ENCODE measurements at places on chromosomes 2 and 18. TPM values are rescaled to one million over a fixed set of nuclear protein-coding genes. Genes with fewer than 3 reads are reported as not detected.

The CFAP65 gene
- not detected for total RNA-seq

The C2orf92 gene
- total RNA-seq: 13.5 TPM

The ANTXR1 gene
- total RNA-seq: not detected

The KCNF1 gene
- not detected for total RNA-seq

The PJVK gene
- total RNA-seq: 3.8 TPM

The HOXD12 gene
- not detected for total RNA-seq

The FKBP1B gene
- total RNA-seq: 0.27 TPM

The C2orf76 gene
- 9.0 TPM for total RNA-seq

The PTRHD1 gene
- 21.6 TPM for total RNA-seq

The SERPINB8 gene
- total RNA-seq: 6.7 TPM

The KCNG3 gene
- not detected for total RNA-seq

The WDR75 gene
- total RNA-seq: 56.6 TPM

The ADD2 gene
- 1.3 TPM for total RNA-seq

The TMEM200C gene
- not detected for total RNA-seq

The DNAJC5G gene
- not detected for total RNA-seq

The BCL11A gene
- 2.5 TPM for total RNA-seq

The GALNT3 gene
- total RNA-seq: 6.7 TPM

The STPG4 gene
- not detected for total RNA-seq

The ABCG8 gene
- not detected for total RNA-seq

The GCKR gene
- total RNA-seq: not detected

The AQP12A gene
- total RNA-seq: not detected

The EFEMP1 gene
- total RNA-seq: not detected

The COL3A1 gene
- total RNA-seq: not detected

The PRADC1 gene
- total RNA-seq: 5.9 TPM

The GPR17 gene
- not detected for total RNA-seq

The SYT4 gene
- 0.47 TPM for total RNA-seq

The MOCOS gene
- total RNA-seq: not detected

The PLGLB1 gene
- 2.3 TPM for total RNA-seq

All from T-helper 17 cell (primary cell).